ENCODE measurements at places on chromosomes 6 and 20. TPM values are rescaled to one million over a fixed set of nuclear protein-coding genes. Genes with fewer than 3 reads are reported as not detected.

- no peaks in the 10 kb centered on the region for H3K27me3 ChIP-seq
- no peak for DNase-seq
- H3K36me3 ChIP-seq, result no peaks in the 10 kb centered on the region
- no peaks in the 10 kb centered on the region for H3K4me1 ChIP-seq
- H3K27ac ChIP-seq, result no peak within 1 kb of the TSS
- H3K4me3 ChIP-seq, result no peak within 1 kb of the TSS
These were observed at the start of gene GPX6 for GRCh38 chr6:28515676-28516075. TSS of gene GPX6 (minus strand) at chr6:28515793. CDS start at chr6:28515743, 50 bp downstream.

DNA sequence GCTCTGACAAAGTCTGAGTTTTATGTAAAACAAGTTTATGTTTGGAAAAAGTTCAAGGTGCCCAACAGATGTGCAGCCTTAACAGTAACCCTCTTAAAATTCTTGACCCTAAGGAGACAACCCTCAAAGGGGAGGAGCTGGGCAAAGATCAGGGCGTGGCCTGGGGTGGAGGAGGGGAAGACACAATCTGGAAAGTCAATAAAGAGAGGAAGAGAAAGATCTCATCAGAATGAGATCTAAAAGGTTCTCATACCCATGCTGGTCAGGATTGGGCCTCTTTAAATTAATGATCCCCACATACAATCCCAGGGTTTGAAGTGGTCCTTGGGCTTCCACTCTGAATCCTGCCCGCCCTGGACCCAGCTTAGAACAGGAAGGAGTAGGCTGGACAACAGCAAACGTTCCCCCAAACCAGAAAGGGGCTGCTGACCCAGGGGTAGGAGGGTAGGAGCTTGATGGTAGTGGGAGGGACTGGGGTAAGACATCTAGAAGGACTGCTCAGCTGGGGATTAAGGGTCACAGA, 33.0 kb downstream of the FOXP4 start:
- H3K4me1 ChIP-seq, result no peaks in the 10 kb centered on the region
- no peaks in the 10 kb centered on the region for H3K27me3 ChIP-seq
- no peaks in the 10 kb centered on the region for H3K36me3 ChIP-seq
- no peak overlapping the region for H3K4me3 ChIP-seq

GRCh38 chr6:158033751-158034702, 52.4 kb downstream of the SYNJ2 start:
- H3K36me3 ChIP-seq, result peaks cover 13% of the 10 kb centered on the region
- DNase-seq, result no peak
- H3K4me3 ChIP-seq, result no peak overlapping the region
- H3K27me3 ChIP-seq, result no peaks in the 10 kb centered on the region
- peaks cover 19% of the 10 kb centered on the region for H3K4me1 ChIP-seq

DNA sequence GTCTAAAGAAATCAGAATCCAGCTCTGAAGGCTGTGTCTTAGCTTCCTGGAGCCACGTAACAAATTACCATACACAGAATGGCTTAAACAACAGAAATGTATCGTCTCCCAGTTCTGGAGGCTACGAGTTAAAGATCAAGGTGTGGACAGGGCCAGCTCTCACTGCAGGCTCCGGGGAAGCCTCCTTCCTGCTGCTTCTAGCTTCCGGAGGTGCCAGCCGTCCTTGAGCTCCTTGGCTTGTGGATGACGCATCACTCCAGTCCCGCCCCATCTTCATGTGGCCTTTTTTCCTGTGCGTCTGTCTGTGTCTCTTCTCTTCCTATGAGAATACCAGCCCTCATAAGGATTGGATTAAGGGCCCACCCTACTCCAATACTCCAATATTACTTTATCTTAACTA, 319.1 kb upstream of the QKI start:
- no peak for DNase-seq
- H3K36me3 ChIP-seq, result no peaks in the 10 kb centered on the region
- no peaks in the 10 kb centered on the region for H3K27me3 ChIP-seq

DNA sequence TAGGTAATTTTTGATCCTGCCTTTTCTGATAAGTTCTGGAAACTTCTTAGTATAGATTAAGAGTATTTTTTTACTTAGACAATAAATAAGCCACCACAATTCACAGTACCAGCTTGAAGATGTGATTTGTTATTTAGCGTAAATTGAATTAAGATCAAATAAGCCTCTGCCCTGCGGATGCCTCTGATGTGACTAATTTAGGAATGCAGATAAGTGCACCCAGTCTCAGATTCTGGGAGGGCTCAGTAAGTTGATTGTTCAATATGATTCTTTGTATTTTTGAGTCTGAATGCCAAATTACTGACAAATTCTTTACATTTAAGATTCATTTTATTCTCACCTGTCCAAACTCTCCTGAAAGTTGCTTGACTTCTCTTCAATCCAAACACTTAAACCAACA, 147.5 kb downstream of the THBS2 start:
- H3K4me3 ChIP-seq, result no peak overlapping the region
- no peak overlapping the region for H3K27ac ChIP-seq
- no peaks in the 10 kb centered on the region for H3K27me3 ChIP-seq
- H3K4me1 ChIP-seq, result no peaks in the 10 kb centered on the region
- H3K36me3 ChIP-seq, result no peaks in the 10 kb centered on the region

WFDC10B gene
- not detected for polyA plus RNA-seq

ANKS1A gene
- 3.0 TPM for polyA plus RNA-seq

Measured in CD8-positive, alpha-beta memory T cell (primary cell).